Skeletal muscle cell (primary cell): ENCODE measurements at places on chromosomes 5 and 9.

GRCh38 chr5:138594305-138595058, 19.3 kb upstream of the HSPA9 start:
- no peak for DNase-seq

DNA sequence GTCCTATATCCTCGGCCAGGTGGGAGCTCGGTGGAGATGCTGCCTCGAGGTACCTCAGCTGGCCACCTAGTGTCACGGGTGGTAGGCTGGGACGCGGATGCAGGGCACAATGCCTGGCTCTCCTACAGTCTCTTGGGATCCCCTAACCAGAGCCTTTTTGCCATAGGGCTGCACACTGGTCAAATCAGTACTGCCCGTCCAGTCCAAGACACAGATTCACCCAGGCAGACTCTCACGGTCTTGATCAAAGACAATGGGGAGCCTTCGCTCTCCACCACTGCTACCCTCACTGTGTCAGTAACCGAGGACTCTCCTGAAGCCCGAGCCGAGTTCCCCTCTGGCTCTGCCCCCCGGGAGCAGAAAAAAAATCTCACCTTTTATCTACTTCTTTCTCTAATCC, 2.0 kb downstream of the PCDHGC3 start:
- DNase-seq = no peak

DNA sequence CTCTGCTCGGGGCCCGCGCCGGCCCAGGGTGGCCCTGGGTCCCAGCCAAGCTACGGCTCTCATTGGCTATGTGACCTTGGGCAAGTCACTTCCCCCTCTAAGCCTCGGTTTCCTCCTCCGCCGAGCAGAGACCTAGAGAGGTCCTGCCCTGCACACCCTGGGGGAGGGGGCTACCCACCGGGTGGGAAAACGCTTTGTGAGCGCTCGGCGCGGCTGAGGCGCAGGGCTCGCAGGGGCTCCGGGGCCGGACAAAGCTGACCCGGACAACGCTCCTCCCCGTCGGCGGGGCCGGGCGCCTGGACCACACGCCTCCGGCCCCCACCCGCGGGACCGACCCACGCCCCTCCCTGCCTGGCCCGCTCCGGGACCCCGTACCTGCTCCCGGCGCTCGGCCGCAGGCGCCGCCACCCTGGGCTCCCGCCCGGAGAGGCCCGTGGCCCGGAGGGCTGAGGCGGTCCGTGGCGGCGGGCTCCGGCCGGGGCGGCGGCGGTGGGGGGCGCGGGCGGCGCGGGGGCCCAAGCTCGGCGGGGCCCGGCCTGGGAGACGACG, 85.7 kb upstream of the MELK start:
- DNase-seq = no peak

DNA sequence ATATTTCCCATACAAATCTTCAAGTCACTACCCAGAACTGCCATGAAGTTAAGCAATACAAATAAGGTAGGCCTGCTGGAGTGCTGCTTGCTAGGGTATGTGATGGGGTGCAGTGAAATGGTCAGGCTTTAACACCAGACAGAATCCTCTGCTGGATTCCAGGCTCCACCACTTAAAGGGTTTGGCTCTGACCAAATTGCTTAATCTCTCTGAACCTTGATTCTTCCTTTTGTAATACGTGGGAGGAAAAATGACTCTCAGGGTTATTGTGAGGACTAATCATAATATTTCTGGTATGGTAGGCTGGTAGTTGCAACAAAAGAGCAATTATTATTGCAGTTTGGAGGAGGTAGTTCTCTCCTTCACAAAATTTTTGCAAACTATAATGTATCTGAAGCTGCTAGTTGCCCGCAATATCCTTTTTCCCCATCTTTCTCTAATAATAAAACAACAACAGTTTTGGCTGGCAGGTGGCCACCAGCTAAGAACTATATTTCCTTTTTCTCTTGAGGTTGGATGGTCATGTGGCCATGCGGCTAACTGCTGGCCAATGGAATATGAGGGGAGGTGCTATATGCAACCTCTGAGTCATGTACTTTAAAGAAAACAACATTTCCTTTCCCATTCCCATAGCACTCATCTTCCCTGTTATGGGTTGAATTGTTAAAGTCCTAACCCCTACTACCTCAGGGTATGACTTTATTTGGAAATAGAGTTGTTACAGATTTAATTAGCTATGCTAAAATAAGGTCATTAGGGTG, 44.1 kb downstream of the CCL28 start:
- peak; percentile 14 for DNase-seq

DNA sequence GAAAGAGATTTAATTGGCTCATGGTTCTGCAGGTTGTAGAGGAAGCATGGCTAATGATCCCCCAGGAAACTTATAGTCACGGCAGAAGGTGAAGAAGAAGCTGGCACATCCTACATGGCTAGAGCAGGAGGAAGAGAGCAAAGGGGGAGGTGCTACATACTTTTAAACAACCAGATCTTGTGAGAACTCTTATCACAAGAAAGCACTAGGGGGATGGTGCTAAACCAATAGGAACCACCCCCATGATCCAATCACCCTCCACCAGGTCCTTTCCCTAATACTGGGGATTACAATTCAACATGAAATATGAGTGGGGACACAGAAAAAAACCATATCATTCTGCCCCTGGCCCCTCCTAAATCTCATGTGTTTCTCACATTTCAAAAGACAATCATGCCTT, 147.2 kb upstream of the EPB41L4A start:
- DNase-seq = no peak

GRCh38 chr5:121108725-121109124, 644.6 kb downstream of the PRR16 start:
- no peak for DNase-seq

DNA sequence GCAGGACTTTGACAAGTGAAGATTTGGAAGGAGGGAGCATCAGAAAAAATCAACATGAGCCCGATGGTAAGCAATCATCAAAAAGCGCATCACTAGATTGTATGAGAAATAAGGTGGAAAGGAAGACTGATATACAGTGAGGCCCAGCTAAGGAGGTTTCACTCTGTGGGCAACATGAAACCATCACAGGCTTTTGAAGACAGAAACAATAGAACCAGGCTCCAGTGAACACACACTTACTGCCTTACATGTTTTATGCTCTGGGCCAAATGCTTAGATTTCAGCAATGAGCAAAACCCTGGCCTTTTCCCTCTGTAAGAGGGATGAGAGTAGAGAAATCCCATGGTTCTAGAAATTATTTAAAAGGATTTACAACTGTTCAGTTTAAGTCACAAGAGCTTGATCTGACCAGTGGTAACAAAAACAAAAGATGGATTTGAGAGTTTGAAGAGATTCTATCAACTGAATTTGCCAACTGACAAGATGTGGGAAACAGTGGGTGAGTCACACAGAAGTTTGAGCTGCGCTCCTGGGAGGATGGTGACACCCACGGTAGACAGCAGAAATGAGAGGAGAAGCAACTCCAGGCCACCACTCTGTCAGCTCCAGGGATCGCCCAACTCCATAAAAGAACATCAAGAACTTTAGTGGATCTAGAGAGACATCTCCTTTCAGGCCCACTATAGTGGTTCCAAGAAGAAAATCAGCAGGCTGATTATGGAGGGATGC, 261.8 kb downstream of the MCTP1 start:
- no peak for DNase-seq

GRCh38 chr5:121596882-121597281, 254.8 kb upstream of the FTMT start:
- DNase-seq = no peak

DNA sequence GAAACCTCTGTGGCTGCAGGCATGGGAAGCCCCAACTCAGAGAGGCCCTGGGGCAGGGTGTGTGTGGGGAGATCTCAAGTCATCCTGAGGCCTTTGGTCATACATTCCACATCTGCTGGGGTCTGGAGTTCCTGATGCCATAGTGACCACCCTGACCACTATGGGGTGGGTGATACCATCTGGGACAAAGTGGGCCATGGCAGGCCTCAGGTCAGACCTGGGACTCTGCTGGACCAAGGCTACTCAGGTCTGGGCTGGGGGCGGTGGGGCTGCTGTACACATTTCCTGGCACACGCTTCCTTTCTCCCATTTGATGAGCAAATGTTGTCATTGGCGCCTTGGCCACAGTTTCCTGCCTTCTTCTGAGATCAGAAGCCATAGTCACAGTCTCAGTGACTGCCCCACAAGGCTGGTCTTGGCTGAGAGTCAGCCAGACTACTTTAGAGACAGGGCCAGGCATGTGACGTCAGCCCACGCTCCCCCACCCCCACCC, 15.1 kb upstream of the ACSL6 start:
- DNase-seq = no peak

DNA sequence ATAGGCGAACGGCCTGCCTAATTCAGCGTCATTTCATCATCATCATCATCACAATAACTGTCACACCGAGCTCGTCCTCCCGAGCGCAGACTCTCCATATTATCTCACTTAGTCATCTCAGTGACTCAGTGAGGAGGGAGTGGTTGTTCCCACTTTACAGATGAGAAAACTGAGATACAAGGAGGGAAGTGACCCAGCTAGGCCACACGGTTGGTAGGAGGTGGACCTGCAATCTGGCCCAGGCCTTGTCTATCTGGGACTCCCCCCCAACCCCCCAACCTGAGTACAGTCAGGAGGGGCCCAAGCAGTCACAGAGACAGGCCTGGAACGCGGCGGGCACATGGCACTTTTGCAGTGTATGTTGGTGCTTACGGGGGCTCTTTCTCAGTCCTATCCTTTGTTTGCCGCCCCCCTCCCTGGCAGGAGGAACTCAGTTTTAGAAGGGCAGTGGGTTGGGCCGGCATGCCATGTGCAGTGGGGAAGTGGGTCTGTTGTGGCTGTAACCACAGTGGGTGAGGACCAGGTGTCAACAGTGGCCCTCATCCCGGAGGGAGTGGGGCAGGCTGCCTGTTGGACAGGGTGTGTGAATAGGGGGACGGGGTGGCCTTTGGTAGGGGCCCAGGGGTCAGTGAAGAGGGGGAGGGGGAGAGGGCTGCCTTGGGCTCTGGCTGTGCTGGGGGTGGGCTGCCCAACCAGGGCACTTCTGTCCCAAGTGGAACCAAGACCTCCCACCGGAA, 1.7 kb upstream of the RXRA start:
- no peak for DNase-seq
